ENCODE measurements at places on chromosomes 11 and 22.

GRCh38 chr22:45224331-45224730, 16.4 kb downstream of the KIAA0930 start:
- no peak for DNase-seq

DNA sequence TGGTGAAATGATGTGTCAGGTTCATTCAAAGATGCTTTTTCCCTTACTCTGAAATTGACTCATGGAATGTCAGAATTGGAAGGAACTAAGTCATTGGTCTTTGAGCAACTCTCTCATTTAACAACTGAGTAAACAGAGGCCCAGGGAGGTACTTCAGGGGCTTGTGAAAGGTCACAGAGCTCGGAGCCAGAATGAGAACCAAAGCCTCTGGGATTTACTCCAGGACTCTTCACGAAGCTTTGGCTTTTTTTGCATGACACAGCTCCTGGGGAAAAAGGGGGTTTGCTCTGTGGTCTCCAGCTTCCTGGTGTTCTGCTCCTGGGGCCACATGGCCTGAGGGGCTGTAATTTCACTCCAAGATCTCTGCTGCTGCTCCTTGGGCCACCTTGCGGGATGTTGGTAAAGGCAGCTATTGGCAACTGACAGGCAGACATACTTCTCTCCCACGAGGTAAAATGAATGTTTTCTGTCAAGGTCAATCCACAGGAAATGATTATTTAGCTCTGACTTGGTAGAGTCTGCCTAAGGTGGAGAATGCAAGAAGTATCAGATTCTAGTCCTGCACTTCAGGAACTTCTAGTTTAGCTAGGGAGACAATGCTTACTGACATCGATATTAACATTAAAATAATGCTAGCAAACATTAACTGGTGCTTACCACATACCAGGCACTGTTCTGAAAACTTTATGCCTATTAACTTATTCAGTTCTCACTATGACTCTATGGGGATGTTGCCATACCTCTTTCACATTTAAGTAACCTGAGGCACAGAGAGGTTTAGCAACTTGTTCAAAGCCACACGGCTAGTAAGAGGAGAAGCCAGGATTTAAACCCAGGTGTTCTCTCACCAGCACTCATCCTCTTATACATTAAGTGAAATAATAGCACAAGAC, 16.1 kb downstream of the PKNOX2 start:
- no peak for DNase-seq

DNA sequence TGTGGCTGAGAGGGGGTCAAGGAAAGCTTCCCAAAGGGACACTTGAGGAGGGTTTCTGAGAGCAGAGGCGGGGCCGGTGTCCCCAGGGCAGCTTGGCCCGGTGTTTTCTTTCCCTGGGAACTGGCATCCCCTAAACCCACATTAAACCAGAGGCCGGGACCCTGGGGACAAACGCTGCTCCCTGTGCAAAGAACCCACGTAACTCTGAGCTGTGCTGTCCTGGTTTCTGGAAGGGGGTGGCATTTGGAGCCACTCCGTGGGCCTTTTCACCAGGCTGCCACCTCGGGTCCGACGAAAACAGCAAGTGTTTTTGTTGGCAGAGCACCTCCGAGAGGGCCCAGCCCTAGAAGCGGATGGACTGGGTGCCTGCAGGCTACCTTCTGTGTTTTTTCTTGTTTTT, 100.2 kb upstream of the ANO1 start:
- no peak for DNase-seq

GRCh38 chr11:70908223-70908622, 344.2 kb downstream of the SHANK2 start:
- DNase-seq = no peak

Data from stimulated activated CD4-positive, alpha-beta T cell treated with anti-CD3 and anti-CD28 coated beads, Interleukin-12 subunit alpha, Interleukin-12 subunit beta, amount 100 ng/mL, for 4 hours (primary cell).